ENCODE measurements at places on chromosomes 13 and 19.

- no peak for DNase-seq
Observed at GRCh38 chr19:29944390-29945012, 2.5 kb downstream of the URI1 start.

GRCh38 chr19:17235300-17235970, 9.4 kb downstream of the OCEL1 start:
- DNase-seq, result peak; percentile 56

- DNase-seq, result peak; percentile 31
Observed at GRCh38 chr13:52061587-52061986, 37.1 kb downstream of the UTP14C start.

- no peak for DNase-seq
Observed at GRCh38 chr19:43782689-43783231, 2.0 kb upstream of the KCNN4 start.

- DNase-seq, result no peak
Observed at GRCh38 chr13:33168321-33168960, 117.1 kb downstream of the STARD13 start.

- no peak for DNase-seq
Observed at GRCh38 chr19:2282062-2282861, at the start of gene PEAK3. TSS of gene PEAK3 (minus strand) at chr19:2282175. CDS start at chr19:2280931, 1,244 bp downstream.

GRCh38 chr13:112443191-112443994, 67.2 kb downstream of the SPACA7 start:
- DNase-seq, result no peak

GRCh38 chr13:106381091-106381490, 154.4 kb downstream of the EFNB2 start:
- no peak for DNase-seq

GRCh38 chr19:51226067-51226466, 1.2 kb downstream of the CD33 start:
- no peak for DNase-seq

DNA sequence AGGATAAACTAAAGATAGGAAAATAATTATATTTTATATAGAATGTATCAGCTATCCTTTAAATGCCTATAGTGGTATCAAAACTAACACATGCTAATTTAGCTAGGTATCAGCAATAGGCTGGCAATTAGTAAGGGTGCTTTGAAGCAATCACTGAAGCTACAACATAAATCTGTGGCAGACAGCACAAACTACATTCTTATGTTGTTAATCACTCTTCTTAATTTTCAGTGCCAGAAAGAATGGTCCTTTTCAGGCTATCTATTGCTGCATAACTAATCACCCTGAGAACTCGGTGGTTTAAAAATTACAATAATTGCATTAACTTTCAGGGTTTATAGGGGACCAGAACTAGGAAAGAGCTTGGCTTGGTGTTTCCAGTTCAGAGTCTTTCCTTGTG, 963.1 kb downstream of the EFNB2 start:
- peak; percentile 61 for DNase-seq

DNA sequence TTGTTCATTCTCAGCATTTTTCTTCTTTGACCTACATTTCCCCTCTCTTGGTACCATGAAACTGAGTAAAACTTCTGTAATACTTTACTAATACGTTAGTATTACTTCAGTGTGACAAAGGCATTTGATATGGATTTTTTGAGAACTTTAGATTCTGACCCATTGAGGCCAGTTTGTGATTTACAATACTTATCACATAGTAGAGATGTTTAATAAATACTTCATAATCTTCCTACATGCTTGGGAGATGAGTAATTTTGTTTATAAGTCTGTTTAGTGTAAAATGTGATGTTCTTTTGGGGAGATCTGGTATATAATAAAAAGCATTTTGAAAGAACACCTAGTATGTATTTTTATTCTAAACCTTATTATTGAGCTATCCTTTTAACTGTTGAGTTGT, 29.7 kb downstream of the GTF2F2 start:
- no peak for DNase-seq

GRCh38 chr13:35843272-35843671, 287.9 kb downstream of the DCLK1 start:
- no peak for DNase-seq

- DNase-seq, result no peak
Observed at GRCh38 chr13:106681536-106681935, 113.6 kb upstream of the ARGLU1 start.

DNA sequence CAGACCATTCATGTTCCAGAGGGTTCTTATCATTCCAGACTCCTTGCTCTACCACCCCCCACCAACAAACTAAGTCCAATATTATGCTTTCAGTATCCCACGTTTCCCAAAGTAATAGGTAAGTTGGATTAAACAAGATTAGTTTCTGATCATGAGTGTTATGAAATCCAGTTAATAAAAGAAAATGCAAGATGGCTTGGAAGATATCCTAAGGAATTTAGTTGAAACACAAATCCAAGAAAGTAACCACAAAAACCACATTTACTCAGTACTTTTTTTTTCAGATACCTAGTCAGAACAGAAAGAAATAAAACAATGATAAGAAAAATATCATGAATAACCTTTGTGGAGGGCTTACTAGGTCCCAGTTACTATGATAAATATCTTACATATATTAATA, 119.4 kb upstream of the MIR17HG start:
- no peak for DNase-seq

- peak; percentile 59 for DNase-seq
Observed at GRCh38 chr13:32267836-32268439, 47.2 kb downstream of the ZAR1L start.

- peak; percentile 47 for DNase-seq
Observed at GRCh38 chr19:38233740-38234251, 9.8 kb upstream of the DPF1 start.

DNA sequence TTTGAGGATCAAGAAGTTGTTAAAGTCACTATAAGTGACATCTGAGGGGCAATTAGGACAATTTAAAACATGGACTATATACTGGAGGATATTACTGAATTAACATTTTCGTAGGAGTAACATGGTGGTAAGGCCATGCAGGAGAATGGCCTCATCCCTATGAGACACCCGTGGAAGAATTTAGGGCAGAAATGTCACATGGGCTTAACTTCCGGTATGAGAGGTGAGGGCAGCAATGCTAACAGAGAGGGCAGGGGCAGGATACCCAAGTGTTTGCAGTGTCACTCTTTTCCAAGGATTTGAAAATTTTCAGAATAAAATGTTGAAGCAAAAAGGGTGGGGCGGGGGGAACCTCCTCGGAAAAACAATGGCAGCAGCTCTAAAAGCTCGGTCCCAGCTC, 23.6 kb downstream of the RANBP3 start:
- DNase-seq, result no peak

GRCh38 chr19:40054632-40055031, 1.4 kb downstream of the ZNF780B start:
- DNase-seq, result no peak

DNA sequence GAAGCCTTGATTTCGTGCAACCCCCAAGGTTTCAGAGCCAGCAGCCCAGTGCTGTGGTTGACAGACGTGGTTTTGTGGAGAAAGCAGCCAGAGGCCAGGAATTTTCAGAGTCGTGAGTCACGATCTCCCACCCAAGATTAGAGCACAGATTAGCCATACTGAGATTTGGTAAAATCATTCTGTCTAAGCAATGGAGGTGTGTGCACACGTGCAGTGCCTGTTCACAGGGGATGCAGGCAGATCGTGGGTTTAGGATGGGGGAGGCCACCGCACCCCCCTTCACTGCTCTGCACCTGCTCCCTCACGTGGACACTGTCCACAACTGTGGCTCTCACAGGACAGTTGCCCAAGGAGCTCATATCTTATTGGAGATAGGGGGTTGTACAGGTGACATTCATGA, 46.6 kb upstream of the GPR183 start:
- no peak for DNase-seq

DNA sequence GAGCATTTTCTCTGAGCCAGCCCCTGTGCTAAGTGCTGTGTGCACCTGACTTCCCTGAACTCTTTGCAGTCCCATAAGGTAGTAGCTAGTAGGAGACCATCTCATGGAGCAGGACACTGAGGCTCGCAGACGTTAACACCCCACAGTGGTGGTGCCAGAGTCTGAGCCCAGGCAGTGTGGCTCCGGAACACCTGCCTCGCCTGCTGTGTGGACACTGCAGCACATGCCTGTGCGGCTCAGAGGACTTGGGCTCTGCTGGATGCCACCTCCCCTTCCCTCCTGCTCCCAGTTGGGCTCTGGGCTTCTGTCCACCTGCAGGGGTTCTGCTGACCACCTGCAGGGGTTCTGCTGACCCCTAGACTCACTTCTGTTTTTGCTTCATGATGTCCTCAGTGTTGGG, 27.0 kb upstream of the SIGLEC11 start:
- no peak for DNase-seq

DNA sequence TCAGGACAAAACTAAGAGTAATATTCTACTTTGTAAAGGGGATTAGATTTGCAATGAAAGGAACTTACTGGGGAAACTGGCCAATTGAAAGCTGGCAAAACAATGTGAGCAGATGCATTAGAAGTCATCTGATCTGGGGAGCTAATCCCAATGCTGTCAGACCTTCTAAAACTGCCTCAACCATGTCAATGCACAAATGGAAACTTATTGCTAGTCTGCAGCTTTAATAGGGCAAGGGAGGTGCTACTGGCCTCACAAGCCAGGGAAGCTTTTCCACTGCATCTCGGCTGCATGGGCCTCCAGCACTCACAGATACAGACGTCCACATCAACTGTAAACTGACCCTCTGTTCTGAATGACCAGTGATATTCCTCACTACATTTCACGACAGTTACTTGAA, 154.2 kb downstream of the LHFPL6 start:
- no peak for DNase-seq

- DNase-seq, result no peak
Observed at GRCh38 chr13:51596541-51596940, 12.3 kb downstream of the WDFY2 start.

GRCh38 chr19:30785458-30786137, 413.4 kb downstream of the ZNF536 start:
- DNase-seq, result no peak

- no peak for DNase-seq
Observed at GRCh38 chr19:14683439-14683838, 6.4 kb upstream of the ZNF333 start.

- DNase-seq, result peak; percentile 44
Observed at GRCh38 chr19:3398114-3398899, 31.9 kb downstream of the NFIC start.

DNA sequence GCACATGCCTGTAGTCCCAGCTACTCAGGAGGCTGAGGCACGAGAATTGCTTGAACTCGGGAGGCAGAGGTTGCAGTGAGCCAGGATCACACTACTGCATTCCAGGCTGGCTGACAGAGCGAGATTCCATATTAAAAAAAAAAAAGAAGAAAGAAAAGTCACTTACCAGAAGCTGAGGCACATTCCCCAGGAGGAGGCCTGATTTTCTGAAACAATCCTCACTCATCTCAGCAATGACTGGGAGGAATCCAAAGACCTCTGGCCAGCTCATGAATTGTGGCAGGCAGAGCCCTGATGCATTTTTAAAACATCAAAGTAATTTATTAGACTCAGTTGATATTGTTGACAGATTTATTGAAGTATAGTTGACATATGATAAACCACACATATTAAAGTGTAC, 206.3 kb downstream of the FOXO1 start:
- no peak for DNase-seq

DNA sequence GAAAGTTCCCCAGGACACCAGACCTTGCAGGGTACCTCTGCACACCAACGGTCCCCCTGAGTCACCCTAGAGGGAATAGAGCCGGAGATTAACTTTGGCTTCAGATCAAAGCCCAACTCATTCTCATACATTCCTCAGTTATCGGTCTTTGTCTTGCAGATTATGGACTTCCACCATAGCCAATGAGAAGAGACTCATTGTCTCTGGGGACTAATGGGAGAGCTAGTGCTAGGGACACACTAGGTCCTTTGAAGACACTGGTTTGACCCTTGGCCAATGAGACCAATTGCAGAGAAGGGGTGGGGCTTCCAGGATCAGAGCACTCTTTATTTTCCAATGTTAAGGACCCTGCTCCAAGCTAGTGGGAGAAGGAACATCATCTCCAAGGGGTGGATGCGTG, 6.1 kb downstream of the KLK7 start:
- no peak for DNase-seq

DNA sequence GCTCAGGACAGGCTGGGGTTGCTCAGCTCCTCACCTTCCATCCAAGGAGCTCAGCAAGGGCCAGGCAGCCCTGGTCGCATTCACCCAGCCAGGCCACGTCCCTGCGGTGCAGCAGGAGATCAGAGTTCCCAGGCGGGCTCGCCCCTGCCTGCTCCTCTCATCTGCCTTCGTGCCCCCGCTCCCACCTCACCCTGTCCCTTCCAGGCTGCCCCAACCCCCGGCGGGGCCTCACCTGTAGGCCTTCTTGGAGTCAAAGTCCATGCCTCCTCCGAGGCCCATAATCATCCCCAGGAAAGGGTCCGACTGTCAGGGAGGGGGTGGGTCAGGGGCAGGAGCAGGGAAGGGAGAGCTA, 1.3 kb upstream of the RINL start:
- no peak for DNase-seq

- DNase-seq, result no peak
Observed at GRCh38 chr13:29527916-29528315, 67.6 kb downstream of the SLC7A1 start.

GRCh38 chr13:31588316-31588715, 151.0 kb upstream of the RXFP2 start:
- DNase-seq, result no peak

DNA sequence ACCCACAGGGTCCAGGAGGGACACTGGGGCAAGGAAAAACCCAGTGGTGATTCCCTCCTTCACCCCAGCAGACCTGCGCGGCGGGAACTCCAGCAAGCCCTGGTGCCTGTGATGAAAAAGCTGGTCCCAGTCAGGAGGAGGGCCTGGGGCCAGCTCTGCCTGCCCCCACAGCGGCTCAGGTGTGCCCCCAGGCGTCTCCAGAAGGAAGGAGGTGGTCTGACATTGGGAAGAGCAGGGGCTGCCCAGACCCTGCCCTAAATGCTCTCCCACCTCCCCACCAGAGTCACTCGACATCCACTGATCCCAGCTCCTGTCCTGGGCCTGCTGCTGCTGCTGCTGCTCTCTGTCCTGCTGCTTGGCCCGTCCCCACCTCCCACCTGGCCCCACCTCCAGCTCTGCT, 6.2 kb downstream of the PTH2 start:
- no peak for DNase-seq

GRCh38 chr13:95485045-95485517, 67.4 kb upstream of the CLDN10 start:
- peak; percentile 73 for DNase-seq

- no peak for DNase-seq
Observed at GRCh38 chr13:95258619-95259194, 42.5 kb downstream of the ABCC4 start.

DNA sequence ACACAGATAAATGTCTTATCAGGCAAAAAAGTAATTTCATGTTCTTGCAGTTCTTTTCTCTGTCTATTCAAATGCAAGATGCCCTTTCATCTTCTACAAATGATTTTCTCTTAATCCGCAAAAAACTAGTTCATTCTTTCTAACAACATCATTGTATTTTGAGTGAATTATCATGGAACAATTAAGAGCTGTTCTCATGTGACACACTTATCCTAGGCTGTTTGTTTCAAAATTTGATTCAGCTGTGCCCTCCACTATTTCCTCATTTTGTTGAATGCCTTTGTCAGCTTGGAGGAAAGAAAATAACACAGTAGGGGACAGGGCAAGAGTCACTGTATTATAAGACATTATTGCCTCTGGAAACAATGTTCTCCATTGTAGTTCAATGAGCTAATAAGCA, 396.9 kb downstream of the KCTD12 start:
- no peak for DNase-seq

Measured in bronchial epithelial cell (primary cell).